ENCODE measurements at places on chromosomes 4 and X.

- no peaks in the 10 kb centered on the region for H3K4me1 ChIP-seq
- H3K27ac ChIP-seq: no peak overlapping the region
- H3K27me3 ChIP-seq: no peaks in the 10 kb centered on the region
- no peak for DNase-seq
- no peaks in the 10 kb centered on the region for H3K36me3 ChIP-seq
- no peak overlapping the region for H3K4me3 ChIP-seq
Measured at GRCh38 chr4:85067342-85067741, 100.9 kb upstream of the WDFY3 start.

- H3K4me3 ChIP-seq: no peak overlapping the region
- no peak overlapping the region for H3K27ac ChIP-seq
- no peak for DNase-seq
- no peaks in the 10 kb centered on the region for H3K27me3 ChIP-seq
Measured at GRCh38 chr4:26005764-26006163, 91.7 kb downstream of the SMIM20 start.

DNA sequence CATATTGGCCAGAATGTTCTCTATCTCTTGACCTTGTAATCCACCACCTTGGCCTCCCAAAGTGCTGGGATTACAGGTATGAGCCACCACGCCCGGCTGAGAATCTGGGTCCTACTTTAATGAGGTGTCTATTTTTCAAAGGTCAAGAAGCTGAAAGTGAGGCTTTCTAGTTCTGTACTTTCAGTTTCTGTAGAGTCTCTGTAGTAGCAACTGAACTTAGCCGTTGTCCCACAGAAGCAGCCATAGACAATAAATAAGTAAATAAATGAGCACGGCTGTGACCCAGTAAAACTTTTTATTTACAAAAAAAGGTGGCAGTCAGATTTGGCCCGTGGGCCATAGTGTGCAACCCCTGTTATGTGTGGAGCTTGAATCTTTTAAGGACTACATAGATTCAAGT is 92.0 kb downstream of the FNIP2 start:
- no peaks in the 10 kb centered on the region for H3K36me3 ChIP-seq
- no peaks in the 10 kb centered on the region for H3K27me3 ChIP-seq
- no peak overlapping the region for H3K27ac ChIP-seq
- H3K4me1 ChIP-seq: no peaks in the 10 kb centered on the region

GRCh38 chr4:1323635-1324442 is 23.2 kb upstream of the UVSSA start:
- peak; percentile 93 for DNase-seq
- no peak overlapping the region for H3K4me3 ChIP-seq

DNA sequence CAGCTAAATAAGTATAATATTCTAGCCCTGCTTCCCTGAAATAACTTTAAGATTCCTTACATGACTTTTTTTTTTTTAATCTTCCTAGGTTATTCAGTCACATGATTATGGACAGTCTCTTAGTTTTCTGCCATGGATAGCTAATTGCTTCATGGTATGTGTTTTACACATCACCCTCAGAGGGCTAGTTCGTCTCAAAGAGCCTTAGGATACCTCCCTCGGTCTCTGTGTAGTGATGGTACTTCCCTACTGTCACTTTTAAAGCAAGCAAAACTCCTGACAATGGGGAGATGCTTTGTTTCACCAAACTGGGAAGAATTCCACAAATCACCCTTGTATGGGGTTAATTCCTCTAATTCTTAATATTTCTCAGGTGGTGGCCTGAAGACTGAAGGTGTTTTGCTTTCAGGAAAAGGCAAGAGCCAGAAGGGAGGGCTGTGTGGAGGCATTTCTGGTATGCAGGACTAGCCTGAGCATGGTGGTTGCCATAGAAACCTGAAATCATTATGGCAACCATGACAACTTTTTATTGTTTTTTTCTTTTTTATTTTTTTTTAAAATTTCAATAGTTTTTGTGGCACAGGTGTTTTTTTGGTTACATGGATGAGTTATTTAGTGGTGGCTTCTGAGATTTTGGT is 70.4 kb downstream of the BEX3 start:
- no peaks in the 10 kb centered on the region for H3K27me3 ChIP-seq
- H3K27ac ChIP-seq: no peak overlapping the region
- no peak overlapping the region for H3K4me3 ChIP-seq

DNA sequence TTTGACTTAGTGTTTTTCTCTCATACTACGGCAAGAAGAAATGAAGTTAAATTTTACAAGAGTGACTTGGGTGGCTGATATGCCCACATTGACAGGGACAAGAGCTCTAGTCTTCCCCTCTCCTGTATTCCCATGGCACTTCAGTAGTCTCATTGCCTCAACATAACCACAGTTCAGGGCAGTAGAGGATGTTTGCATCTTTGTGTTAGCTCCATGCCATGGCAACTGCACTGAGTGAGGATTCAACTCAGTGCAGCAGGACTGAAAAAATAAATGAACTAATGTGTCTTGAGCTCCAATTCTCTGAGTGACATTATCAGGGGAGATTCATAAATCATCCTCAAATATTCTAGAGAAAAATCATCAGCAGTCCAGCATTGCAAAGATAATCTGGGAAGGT is 78.8 kb downstream of the TET2 start:
- H3K27ac ChIP-seq: no peak overlapping the region
- H3K4me3 ChIP-seq: no peak overlapping the region
- no peaks in the 10 kb centered on the region for H3K36me3 ChIP-seq
- no peaks in the 10 kb centered on the region for H3K4me1 ChIP-seq
- no peaks in the 10 kb centered on the region for H3K27me3 ChIP-seq
- DNase-seq: no peak

DNA sequence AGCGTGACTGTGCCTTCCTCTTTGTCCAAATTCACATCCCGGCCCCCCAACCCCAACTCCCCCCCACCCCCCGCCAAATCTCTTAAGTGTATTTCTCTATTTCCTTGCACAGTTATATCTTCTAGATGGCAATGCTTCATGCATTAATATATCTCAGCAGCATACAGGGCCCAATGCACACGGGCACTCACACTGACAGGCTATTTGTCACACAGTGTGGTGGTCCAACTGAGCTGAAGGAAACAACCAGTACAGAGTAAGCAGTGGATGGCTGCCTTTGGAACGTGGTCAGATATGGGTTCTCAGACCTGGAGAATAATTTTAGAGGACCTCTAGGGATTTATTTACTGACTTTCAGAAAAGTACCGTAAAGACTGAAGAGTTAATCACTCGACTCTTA is 681 bp downstream of the EXOC1 start:
- peak overlapping the region; percentile 95 for H3K27ac ChIP-seq
- H3K4me3 ChIP-seq: peak overlapping the region; percentile 93
- H3K4me1 ChIP-seq: no peaks in the 10 kb centered on the region
- H3K27me3 ChIP-seq: peaks cover 3% of the 10 kb centered on the region
- DNase-seq: no peak
- H3K36me3 ChIP-seq: no peaks in the 10 kb centered on the region

- DNase-seq: no peak
- H3K27me3 ChIP-seq: no peaks in the 10 kb centered on the region
- no peak overlapping the region for H3K27ac ChIP-seq
- no peaks in the 10 kb centered on the region for H3K4me1 ChIP-seq
- no peak overlapping the region for H3K4me3 ChIP-seq
Measured at GRCh38 chr4:153969542-153969941, 180.7 kb upstream of the SFRP2 start.

GRCh38 chr4:181819946-181820345 is 423.3 kb upstream of the TENM3 start:
- no peaks in the 10 kb centered on the region for H3K4me1 ChIP-seq
- H3K36me3 ChIP-seq: no peaks in the 10 kb centered on the region
- no peaks in the 10 kb centered on the region for H3K27me3 ChIP-seq
- H3K27ac ChIP-seq: no peak overlapping the region

DNA sequence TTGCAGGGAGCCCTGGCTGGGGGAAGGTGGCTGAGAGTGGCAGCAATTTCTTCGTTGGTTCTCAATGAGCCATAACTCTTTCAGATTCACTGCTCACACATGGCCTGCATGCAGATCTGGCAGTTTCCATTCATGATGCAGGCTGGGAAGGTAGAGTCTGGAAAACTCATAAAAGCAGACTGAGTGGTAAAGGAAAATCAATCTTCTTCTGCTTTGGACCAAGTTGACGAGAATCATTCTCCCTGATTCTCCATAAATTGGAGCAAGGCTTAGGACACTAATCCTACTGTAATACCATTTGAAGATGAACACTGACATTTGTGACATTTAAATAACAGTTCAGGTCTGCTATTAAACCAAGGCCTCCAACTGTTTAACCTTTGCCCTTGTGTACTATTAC is 35.3 kb upstream of the HAND2 start:
- no peak for DNase-seq
- H3K27me3 ChIP-seq: no peaks in the 10 kb centered on the region
- no peak overlapping the region for H3K4me3 ChIP-seq
- no peaks in the 10 kb centered on the region for H3K4me1 ChIP-seq
- no peak overlapping the region for H3K27ac ChIP-seq

GRCh38 chrX:128891554-128891953 is 631.7 kb downstream of the SMARCA1 start:
- H3K27me3 ChIP-seq: no peaks in the 10 kb centered on the region
- H3K27ac ChIP-seq: no peak overlapping the region
- DNase-seq: no peak
- no peaks in the 10 kb centered on the region for H3K36me3 ChIP-seq
- no peak overlapping the region for H3K4me3 ChIP-seq
- H3K4me1 ChIP-seq: no peaks in the 10 kb centered on the region

- no peaks in the 10 kb centered on the region for H3K36me3 ChIP-seq
- no peaks in the 10 kb centered on the region for H3K4me1 ChIP-seq
- no peaks in the 10 kb centered on the region for H3K27me3 ChIP-seq
- no peak for DNase-seq
- H3K4me3 ChIP-seq: no peak overlapping the region
- no peak overlapping the region for H3K27ac ChIP-seq
Measured at GRCh38 chr4:167555338-167556022, 321.2 kb upstream of the SPOCK3 start.

GRCh38 chr4:68359508-68359907 is 9.6 kb upstream of the YTHDC1 start:
- no peak for DNase-seq
- H3K4me1 ChIP-seq: no peaks in the 10 kb centered on the region
- no peak overlapping the region for H3K27ac ChIP-seq
- no peaks in the 10 kb centered on the region for H3K27me3 ChIP-seq

DNA sequence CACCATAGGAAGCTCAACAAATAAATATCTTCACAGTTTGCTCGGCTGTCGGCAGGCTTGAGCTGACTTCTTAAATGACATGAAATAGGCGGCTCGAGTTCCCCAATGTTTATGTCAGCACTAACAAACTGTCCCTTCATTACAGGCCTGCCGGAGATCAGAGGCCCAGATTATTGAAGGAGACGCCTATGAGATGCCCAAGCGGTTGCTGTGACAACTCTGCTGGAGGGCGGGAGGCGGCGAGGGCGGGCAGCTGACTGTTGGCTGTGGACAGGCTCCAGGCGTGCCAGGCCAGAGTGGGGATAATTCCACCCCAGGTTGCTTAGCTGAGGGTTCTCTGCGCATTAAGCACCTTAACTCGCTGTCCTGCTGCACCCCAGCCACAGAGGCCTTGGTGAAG is 39.2 kb upstream of the MSX1 start:
- H3K27me3 ChIP-seq: no peaks in the 10 kb centered on the region
- no peak overlapping the region for H3K27ac ChIP-seq
- H3K36me3 ChIP-seq: no peaks in the 10 kb centered on the region
- no peak for DNase-seq

- H3K4me1 ChIP-seq: no peaks in the 10 kb centered on the region
- H3K27ac ChIP-seq: no peak overlapping the region
- H3K4me3 ChIP-seq: no peak overlapping the region
- H3K27me3 ChIP-seq: no peaks in the 10 kb centered on the region
- no peaks in the 10 kb centered on the region for H3K36me3 ChIP-seq
Measured at GRCh38 chr4:62118558-62118957, 918.4 kb downstream of the ADGRL3 start.

GRCh38 chrX:129493643-129494042 is 29.6 kb downstream of the SMARCA1 start:
- peaks cover 4% of the 10 kb centered on the region for H3K4me1 ChIP-seq
- peak; percentile 67 for DNase-seq
- no peak overlapping the region for H3K4me3 ChIP-seq
- H3K27me3 ChIP-seq: no peaks in the 10 kb centered on the region
- H3K36me3 ChIP-seq: no peaks in the 10 kb centered on the region

DNA sequence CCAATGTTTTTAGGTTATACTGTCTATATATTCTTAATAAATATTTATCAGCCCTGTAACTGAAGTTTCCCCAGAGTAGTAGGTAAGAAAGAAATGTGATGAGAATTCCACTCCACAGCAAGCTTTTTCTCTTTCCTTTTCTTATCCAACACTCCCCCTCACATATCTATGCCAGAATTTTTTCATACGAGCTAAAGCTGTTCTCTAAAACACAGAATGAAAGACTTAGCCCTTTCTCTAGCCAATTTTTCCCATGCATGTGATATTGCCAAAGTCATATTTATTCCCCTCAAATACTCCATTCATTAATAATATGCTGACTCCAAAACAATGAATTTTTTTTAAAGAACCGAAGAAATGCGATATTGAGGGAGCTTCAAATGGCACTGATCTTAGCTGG is 32.3 kb downstream of the VEGFC start:
- H3K36me3 ChIP-seq: no peaks in the 10 kb centered on the region
- no peak for DNase-seq
- H3K27ac ChIP-seq: no peak overlapping the region
- H3K4me1 ChIP-seq: peaks cover 3% of the 10 kb centered on the region

GRCh38 chrX:74246524-74246923 is 57.5 kb upstream of the ZCCHC13 start:
- H3K36me3 ChIP-seq: no peaks in the 10 kb centered on the region
- H3K4me3 ChIP-seq: no peak overlapping the region
- no peaks in the 10 kb centered on the region for H3K27me3 ChIP-seq
- peaks cover 3% of the 10 kb centered on the region for H3K4me1 ChIP-seq

DNA sequence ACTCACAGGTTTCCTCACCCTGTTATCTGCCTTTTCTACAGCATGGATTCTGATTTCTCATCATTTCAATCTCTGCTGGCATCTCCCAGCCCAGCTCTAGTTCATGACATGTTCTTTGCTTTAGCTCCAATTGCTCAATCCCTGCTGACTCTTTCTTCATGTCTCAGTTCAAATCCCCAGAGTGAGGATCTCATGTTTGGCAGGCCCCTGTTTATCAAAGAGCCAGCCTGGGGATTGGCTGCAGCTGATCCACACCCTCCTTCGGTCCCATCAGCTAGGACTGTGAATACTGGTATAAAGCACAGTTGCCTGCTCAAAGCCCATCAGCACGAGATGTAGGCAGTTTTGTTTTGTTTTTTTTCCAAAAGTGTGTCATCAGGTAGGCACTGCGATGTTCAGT is 14.4 kb upstream of the CC2D2A start:
- no peaks in the 10 kb centered on the region for H3K36me3 ChIP-seq
- no peak overlapping the region for H3K27ac ChIP-seq
- peaks cover 35% of the 10 kb centered on the region for H3K4me1 ChIP-seq
- H3K27me3 ChIP-seq: no peaks in the 10 kb centered on the region
- no peak overlapping the region for H3K4me3 ChIP-seq
- DNase-seq: peak; percentile 89

DNA sequence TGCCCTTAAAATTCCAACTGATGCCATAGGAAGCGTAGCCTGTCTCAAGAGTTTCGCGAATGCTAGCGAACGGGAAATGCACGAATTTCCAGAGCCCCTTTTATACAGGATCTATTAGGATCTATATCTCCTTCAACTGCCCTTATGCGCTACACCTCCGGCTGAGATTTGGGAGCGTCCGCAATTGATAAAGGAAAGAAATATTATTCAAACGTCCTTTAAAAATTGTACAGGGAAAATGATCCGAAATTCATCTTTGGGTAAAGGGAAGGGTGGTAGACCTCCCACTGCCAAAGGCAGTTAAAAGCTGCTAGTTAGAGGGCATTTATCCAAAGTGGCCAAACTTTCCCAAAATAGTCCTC is 609 bp downstream of the NR3C2 start:
- DNase-seq: no peak
- H3K36me3 ChIP-seq: no peaks in the 10 kb centered on the region
- H3K27me3 ChIP-seq: no peaks in the 10 kb centered on the region
- peak overlapping the region; percentile 56 for H3K4me3 ChIP-seq
- H3K4me1 ChIP-seq: no peaks in the 10 kb centered on the region
